Fibroblast of lung (primary cell): ENCODE measurements at places on chromosomes 4 and X.

- no peak for DNase-seq
Measured at GRCh38 chr4:184267206-184267608, 49.5 kb upstream of the ENPP6 start.

DNA sequence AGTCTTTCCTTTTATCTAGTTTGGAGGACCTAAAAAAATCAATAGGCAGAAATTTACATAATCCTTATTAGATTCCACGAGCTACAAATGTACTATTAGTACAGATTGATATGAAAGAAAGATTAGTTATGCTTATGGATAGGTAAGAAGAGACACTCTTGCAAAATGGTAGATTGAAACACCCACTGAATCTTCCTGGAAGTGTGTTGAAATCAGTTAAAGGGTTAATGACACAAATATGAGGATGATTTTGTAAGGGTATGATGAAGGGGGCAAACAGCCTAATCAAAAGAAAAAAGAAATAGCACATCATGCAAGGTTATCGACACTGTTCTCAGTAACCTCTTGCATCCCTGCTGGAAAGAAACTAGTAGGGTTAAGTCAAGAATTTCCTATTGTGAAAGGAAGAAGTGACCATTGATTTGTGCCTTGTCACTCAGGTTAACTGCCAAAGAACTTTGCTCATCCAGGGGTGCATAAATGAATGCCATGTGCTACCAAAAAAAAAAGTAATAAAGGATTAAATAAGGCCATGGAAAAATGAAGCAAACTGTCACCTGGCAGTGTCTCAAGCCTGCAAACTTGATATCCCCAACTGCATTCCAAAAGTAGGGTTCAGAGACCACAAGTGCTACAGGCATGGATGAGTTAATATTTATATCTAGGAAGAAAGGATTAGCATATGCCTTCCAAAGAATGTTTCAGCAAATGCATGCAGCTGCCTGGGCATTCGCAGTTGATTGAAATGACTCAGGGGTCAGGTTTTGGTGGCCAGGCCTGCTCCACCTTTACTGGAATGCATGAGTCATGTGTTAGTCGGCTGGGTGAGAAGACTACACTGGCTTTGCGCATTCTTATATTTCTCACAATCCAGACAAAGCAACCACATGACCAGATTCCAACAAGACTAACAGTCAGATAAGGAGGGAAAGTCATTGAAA lies 78.3 kb upstream of the ATXN3L start:
- peak; percentile 97 for DNase-seq

DNA sequence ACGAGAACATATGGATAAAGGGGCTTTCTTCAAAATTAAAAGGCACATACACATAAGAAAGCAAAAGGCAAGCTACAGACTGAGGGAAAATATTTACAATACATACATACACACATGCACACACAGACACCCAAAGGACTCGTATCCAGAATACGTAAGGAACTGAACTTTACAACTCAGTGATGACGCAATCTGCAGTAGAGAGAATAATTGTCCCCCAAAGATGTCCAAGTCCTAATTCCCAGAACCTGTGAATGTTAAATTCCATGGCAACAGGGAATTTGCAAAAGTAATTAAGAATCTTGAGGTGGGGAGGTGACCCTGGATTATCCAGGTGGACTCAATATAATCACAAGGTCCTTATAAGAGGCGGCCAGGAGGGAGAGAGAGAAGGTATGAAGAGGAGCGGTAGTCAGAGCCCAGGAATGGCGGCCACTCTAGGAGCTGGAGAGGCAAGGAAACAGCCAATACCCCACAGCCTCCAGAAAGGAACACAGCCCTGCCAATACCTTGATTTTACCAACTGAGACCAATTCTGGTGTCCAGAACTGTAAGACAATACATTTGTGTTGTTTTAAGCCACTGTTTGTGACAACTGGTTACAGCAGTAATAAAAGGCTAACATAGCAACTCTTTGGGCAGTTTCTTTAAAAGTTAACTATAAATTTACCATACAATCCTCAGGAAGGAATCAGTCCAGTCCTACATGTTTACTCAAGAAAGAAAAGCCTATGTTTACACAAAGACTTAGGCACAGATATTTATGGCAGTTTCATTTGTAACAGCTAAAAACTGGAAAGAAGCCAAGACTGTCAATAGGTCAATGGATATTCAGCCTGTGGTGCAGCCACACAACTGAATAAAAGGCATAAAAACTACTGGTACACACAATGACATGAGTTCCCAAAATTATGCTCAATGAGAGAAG lies 27.3 kb upstream of the STS start:
- peak; percentile 20 for DNase-seq

- peak; percentile 25 for DNase-seq
Measured at GRCh38 chr4:119693126-119693525, 64.5 kb upstream of the PDE5A start.

- DNase-seq, result peak; percentile 4
Measured at GRCh38 chrX:30935985-30936384, 46.9 kb upstream of the TAB3 start.

- no peak for DNase-seq
Measured at GRCh38 chr4:134298313-134298712, 96.7 kb upstream of the PABPC4L start.

GRCh38 chrX:3518870-3519269 lies 172.4 kb upstream of the MXRA5 start:
- peak; percentile 44 for DNase-seq

GRCh38 chr4:55435141-55435841 lies 39.5 kb downstream of the TMEM165 start:
- peak; percentile 29 for DNase-seq

GRCh38 chr4:78567500-78568060 lies 16.0 kb downstream of the ANXA3 start:
- no peak for DNase-seq

- no peak for DNase-seq
Measured at GRCh38 chrX:43702079-43702524, 46.0 kb downstream of the MAOA start.

DNA sequence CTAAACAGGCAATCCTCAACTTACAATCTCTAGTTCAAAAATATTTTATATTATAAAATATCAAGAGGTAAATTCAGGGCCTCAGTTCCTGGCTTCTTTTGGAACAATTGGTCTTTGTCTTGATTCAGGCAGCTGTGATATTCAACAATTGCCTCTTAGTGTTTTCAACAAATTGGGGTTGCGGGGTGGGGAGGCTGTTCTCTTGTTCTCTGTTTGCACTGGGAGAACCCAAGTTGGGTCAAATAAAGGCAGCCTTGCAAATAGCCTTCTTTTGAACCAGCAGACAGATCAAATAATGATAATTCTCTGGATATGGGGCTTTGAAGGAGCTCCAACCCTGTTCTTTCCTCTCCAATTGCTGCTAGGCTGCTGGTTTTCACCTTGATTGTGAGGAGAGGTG lies 142.5 kb downstream of the COL4A5 start:
- no peak for DNase-seq

DNA sequence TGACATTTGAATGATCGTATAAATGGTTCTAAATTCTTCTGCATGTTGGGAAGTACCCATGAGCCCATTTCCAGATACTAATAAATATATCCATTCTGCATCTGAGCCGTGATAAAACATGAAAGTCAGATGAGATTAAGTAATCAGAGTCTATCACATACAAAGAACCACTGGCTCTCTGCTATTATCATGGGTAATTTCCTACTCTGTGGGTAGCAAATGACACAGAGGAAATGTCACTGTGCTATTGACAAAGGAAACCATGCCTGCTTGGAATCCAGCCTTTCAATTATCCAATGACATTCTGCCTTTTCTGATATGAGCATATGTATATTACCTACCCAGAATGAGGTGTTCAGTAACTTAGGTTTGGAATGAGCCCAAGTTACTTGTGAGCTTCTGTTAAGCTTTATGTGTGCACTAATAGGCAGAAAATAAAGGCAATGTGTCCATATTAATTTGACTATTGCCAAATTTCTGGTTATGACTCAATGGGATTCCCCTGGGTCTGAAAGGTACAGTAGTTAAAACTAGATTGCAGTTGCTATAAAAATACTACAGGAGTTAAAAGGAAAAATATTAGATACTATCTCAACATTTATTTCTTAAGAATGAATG lies 238.7 kb upstream of the KCNIP4 start:
- DNase-seq, result no peak

DNA sequence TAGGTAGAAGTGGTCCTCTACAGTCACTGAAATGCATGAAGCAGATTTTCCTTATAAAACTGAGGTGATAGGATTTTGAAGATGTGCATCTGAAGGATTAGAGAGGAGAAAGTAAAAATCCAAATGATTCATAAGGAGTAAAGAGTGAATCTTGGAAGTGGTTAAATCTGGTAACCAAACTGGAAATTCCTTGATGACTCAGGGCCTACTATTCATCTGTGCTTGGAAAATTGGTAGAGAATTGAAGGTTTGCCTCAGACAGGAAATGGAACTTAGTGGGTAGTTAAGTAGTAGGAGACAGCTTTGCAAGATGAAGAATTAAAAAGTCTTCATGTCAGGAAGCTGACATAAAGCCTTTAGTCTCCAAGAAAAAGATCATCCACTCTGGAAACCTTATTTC lies 368.9 kb upstream of the CTSO start:
- peak; percentile 94 for DNase-seq

DNA sequence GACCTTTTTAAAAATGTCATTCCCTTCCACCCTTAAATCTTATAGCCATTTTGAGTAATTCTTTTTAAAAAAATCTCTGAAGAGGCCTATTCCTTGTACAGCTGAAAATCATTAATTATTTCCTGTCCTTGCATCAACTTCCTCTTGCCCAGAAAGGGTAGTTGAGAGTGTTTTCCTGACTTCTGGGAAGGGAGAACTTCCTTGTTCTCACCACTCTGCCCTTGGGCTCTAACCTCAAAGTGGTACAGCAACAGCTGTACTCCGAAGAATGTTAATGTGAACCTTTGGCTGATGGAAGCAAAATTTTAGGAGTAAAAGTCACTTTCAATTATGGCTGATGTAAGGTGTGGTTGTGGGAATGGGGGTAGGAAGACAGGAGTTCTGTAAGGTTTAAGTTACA lies 15.1 kb upstream of the FABP2 start:
- DNase-seq, result peak; percentile 55

DNA sequence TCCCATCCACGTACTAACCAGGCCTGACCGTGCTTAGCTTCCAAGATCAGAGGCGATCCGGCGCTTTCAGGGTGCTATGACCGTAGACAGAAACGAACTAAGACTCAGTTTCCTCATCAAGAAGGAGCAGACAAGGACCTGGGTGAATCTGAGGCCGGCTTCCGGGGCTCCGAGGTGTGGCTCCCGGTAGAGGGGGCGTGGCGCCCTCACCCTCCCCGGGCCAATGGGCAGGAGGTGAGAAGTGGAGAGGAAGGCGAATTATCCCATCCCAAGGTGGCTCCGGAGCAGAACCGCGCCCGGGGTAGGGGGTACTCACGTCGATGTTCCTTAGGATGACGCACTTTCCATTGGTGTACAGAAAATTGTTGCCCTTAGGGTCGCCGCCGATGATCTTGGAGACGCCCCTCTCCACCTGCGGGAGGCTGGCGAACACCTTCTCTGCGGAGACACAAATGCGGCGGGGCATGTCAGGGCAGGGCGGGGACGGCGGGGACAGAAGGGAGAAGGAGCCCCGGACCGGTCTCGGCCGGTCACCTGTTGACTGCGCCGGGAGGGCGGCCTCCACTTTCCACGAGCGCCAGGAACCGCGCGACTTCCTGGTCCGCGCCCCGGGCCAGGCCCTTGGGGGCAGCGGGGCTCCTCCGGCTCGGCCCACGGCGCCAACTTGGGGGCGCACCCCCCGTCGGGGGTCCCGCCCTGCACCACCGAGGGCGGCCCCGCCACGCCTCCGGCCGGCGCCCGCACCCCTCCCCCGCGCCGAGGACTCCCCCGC lies 616 bp downstream of the WDR1 start:
- peak; percentile 52 for DNase-seq

DNA sequence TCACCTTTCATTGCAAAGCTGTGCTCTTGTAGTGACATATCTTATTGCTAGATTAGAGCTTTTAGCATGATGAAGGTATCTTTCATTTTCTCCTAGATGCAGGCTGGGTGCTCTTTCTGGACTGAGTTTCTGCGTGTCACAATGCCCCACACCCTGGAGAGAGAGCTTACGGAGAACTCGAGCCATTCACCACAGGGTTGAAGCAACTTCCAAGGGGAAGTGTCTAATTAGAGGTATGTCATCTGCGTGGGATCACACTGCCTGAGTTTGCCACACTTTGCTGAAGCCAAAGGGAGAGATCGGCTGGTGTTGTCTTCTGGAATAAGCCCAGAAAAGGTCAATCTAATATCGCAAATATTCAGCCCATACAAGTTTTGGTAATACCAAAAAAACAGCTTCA lies 179.3 kb upstream of the MBNL3 start:
- DNase-seq, result no peak
